ENCODE measurements at places on chromosomes 3 and 15.

DNA sequence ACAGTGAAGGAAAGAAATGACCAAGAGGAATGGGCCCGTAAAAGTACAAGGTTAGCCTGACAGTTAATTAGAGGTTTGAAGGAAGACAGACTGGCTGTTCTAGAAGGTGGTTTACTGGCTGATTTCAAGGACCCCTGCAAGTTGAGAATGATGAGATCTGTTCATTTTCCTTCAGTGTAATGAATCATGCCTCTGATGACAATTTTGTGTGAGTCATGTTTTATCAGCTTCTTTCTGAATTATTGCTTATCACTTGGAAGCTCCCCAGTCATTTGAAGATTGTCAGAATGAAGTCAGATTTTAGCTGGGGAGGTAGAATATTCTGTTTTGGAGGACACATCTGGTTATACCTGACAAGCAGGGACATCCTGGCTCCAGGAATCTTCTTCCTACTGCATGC lies 50.6 kb downstream of the DRD3 start:
- no peak for DNase-seq

DNA sequence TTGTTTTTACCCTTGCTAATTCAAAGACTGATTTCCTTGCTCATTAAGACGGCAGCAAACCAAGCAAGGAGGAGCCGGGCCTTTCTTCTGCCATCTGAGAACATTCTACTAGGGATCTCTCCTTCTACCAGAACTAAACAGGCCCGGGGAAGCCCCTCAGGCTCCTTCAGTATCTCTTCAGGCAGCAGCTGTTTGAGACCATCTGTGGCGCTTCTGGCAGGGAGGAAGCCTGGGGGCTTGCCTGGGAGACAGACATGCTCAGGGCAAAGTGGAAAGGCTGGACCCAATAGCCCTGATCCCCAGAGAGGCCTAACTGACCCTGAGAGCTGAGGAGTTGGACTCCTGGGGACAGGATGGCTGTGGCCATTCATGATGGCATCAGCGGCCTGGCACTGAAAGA lies 67.9 kb downstream of the FEM1B start:
- DNase-seq, result no peak

DNA sequence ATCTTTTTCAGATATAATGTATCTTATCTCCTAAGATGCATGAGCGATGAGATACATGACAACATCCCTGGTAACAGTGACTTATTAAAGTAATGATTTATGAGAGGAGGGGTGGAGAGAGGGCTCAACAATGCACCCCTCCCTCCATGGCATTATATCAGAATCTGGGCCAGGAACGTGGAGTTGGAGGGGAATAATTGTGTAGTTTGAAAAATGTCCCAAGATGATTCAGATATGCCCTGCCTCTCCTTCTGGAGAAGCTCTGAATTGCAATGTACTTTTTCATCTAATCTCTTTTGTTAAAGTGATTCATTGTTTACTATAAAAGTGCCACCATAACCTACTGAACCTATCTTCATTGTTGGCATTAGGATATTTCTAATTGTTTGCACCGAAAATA lies 86.5 kb downstream of the FRMD4B start:
- no peak for DNase-seq

- DNase-seq, result no peak
Measured at GRCh38 chr15:91879158-91879557, 25.6 kb downstream of the SLCO3A1 start.

GRCh38 chr3:175297216-175297615 lies 438.1 kb downstream of the NAALADL2 start:
- DNase-seq, result no peak

GRCh38 chr3:71803248-71803647 lies 18.3 kb upstream of the PROK2 start:
- no peak for DNase-seq

GRCh38 chr3:104176706-104177105 lies 1190.0 kb upstream of the ALCAM start:
- DNase-seq, result no peak

- peak; percentile 73 for DNase-seq
Measured at GRCh38 chr15:65303687-65304380, 643 bp upstream of the RNU5B-1 start.

- no peak for DNase-seq
Measured at GRCh38 chr15:89797678-89798201, 16.9 kb downstream of the ANPEP start.

- no peak for DNase-seq
Measured at GRCh38 chr3:124601190-124601589, 129.1 kb upstream of the UMPS start.

DNA sequence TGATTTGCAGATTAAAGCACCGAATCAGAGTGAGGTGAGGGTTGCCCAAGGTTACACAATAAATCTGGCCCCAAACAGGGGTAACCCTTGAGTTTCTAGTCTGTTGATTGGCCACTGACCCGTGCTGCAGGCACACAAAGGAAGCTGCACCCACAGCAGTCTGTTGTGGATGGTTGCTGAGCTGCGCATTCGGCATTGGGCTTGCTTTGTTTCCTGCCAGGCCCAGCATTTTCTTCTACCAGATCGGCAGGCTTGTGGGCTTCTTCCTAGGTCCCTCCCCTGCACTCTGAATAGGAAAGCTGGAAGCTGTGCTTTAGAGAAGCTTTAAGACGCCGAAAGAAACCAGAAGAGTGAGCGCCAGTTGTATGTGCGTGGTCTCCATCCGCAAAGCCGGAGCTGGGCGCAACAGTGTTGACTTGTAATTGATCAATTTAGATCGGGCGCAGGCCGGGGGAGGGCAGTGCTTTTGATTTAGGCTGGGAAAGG lies 12.1 kb downstream of the B3GNT5 start:
- peak; percentile 92 for DNase-seq

DNA sequence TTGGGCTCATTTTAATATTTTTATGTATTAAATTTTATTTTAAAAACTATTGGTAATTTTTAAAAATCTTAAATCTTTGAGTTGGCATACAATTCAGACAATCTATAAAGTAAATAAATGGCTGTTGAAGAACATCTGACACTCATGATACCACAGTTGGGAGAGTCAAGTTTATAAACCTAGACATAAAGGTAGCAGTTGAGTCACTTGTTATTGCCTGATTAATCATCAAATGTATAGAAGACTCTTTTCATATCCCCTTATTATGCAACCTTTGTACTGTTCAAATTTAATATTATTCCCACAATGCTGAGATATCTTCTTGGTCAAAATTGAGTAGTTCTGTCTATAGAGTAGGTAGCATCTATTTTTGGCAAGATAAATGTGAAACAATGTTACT lies 19.6 kb downstream of the PAQR9 start:
- DNase-seq, result no peak

Measured in brain (organoid and tissue), 16 donors.